Cardiac muscle cell (in vitro differentiated cells and primary cell): ENCODE measurements at places on chromosomes 7 and 10. TPM values are rescaled to one million over a fixed set of nuclear protein-coding genes. Genes with fewer than 3 reads are reported as not detected.

ANKRD22 gene
- not detected in 2 replicates for total RNA-seq

GRCh38 chr10:102266670-102267069 is 21.3 kb downstream of the GBF1 start:
- no peak for DNase-seq

- DNase-seq = no peak
These were observed 93.5 kb downstream of the CREM start for GRCh38 chr10:35219891-35220890.

DNA sequence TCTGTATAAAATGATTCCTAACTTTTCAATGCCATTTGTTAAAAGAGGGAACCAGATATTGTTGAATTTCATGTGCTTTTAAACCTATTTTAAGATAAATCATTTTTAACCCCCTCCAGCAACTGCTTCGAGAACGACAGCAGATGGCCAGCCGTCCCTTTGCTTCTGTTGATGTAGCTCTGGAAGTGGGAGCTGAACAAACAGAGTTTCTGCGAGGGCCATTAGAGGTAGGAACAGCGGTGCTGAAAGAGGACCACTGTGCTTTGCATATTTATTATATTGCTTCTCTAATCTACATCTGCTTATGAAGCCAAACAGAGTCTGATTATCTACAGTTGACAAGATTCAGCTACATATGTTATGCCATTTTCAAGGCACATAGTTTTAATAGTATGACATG is 545.9 kb downstream of the GFRA1 start:
- DNase-seq = no peak

VDAC2 gene
- total RNA-seq = 178 and 237 TPM in 2 replicates

FBXL13 gene
- 1.8 and 2.2 TPM in 2 replicates for total RNA-seq

DNA sequence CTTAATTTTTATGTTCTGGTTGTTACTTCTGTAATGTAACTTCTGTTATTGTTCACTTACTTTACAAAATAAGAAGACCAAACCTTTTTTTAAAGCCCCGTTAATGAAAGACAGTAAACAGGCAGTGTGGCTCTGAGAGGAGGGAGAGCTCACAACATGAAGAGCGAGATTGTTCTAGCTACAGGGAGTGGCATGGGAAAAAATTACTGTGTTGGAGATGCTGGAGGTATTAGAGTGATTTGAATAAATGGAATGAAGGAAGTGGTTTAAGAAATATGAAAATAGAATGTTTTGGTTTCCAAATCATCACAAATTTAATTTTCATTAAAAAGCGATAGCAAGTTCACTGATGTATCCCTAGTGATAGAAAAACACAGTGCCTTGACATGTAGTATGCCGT is 31.8 kb downstream of the REEP3 start:
- DNase-seq = no peak

- DNase-seq = no peak
These were observed 61.3 kb downstream of the GALNT17 start for GRCh38 chr7:71193099-71193810.

DNA sequence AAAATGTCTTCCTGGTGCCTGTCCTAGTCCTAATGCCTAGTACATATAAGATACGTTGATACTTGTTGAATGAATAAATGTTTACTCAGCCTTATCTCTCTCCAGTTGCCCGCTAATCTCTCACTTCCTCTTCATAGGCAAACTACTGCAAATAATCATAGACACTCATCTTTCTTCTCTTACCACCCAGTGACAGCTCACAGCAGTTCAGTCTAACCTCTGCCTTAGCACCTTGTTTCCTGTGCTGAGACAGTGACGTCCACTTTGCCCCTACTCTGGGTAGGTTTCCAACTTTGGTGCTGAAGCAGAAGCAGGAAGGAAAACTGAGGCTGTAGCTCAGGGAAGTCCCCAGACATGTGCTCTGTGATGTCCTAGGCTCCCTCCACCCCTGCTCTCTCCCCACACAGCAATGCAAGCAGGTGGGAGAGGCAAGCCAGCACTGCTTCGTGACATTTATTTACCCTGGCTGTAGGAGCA is 45.5 kb upstream of the RHOBTB1 start:
- DNase-seq = no peak

KMT2E gene
- 59.1 and 78.4 TPM in 2 replicates for total RNA-seq

JAKMIP3 gene
- 0.42 and 0.56 TPM in 2 replicates for total RNA-seq

DNA sequence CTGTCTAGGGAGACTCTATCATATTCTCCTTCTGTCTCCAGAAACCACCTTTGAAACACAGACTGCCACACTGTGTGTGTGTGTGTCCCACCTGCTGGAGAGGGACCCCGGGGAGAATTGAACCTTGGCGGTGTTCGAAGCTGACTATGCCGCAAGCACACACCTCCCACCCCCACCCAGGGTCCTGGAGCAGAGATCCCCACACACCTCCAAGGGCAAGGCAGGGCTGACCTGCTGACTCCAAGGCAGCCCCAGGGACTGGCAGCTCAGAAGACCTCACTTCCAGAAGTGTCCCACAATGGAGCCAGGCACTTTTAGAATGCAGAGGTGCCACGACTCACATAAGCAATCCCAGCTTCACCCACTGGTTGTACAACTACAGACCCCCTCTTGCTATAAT is 13.1 kb downstream of the DRGX start:
- no peak for DNase-seq

GRCh38 chr10:3295582-3296151 is 123.1 kb upstream of the PITRM1 start:
- DNase-seq = no peak

EBF3 gene
- total RNA-seq = 2.2 and 2.8 TPM in 2 replicates

DNA sequence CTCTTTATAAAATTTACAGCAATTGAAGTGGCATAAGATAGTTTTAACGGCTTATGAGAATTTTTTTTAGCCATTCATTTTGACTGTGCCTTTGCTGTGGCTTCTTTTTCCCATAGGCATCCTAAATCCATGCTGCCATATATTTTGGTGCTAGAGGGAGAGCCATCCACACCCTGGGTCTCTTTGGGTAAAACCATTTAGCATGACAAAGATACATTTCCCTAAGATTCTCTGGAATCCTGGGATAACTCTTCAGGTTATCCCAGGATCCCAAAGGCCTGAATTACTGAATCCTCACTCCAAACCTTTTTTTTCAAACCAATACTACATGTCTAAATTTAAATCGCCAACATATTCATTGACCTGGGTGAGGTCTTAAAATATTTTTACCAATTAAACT is 28.9 kb downstream of the DNAJC12 start:
- no peak for DNase-seq

GRCh38 chr7:19648791-19649190 is 60.0 kb downstream of the POLR1F start:
- no peak for DNase-seq

DNA sequence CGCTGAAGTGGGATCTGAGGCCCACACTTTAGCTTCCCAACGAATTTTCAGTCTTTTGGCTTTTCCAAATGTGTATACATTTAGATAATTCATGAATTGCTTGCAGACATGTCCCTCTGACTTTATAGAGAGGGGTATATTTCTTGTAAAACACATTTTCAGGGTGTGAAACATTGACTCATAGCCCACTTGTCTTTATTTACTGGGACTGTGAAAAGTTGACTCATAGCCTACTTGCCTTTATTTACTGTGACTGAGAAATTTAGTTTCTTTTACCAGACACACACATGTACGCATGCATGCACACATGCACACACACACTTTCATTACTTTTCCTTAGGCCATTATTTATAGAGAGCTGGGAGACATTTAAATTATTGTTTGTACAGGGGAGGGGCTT is 79.1 kb downstream of the VTI1A start:
- no peak for DNase-seq

DNA sequence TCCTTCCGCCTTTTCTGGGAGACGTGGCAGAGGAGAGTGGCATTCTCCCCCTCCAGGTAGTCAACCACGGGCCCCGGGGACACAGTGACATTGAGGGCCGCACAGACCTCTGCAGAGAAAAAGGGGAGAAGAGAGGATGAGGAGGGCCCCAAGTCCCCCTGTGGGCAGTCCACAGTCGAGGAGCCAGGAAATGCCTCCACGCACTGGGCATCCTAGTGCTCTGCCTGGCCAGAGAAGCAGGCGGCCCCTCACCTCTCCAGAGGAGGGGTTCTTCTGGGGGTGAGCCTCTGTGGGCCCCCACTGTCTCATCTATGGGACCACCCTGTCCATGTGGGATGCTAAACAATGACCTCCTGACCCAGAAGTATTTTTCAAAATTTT is 7.4 kb downstream of the VSTM4 start:
- DNase-seq = no peak

DNA sequence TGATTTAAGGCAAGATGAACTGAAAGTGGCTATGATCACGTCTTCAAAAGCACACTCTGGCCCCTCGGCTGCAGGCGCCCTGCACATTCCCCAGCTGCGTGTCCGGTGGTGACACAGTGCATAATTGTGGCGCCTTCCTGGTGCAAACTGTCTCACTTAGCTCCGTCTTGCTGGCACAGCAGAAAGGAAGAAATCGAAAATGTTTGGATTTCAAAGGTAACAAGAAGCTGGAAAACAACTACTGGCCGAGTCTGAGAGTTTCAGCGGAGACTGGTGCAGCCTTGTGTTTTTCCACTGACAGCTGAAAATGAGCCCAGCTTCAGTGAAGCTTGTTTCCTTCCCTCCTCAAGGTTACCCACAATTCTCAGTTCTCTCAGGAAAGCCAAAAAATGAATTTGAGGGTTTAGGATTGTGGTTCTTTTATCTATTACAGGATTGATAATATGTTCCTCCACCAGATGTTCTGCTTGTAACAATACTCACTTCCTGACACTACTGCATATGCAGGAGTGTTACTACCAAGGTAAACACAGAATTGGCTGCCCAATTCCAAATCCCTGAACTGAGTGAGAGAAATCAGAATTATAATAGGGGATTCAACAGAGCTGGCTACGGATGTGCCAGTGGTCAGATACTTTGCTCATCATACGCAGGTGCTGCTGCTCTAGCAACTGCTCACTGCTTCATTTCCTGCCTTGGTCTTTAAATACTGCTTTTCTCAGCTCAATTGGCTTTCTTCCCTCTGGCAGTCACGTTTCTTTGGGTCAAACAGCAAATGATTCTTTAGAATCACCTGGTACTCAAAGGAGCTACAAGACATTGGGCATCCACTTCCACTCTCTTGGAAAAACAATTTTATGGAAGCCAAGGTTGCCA is 63.7 kb downstream of the TRUB1 start:
- DNase-seq = no peak

PLEKHS1 gene
- total RNA-seq = not detected in 2 replicates

DNA sequence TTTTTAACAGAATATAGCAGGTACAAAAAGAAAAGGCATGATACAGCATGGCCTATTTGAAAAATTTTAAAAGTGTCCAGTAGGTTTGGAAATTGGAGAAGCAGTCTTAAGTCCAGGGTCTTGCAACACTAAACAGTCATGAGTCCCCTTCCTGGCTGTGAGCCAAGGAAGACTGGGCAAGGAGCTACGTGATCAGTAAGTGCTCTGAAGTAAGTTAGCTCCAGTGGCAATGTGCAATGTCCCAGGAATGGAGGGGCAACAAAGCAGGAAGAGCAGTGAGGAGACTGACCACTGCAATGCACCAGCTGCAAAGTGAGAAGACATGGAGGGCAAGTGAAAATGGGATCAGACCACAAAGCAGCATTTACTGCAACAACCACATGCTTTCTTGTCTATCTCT is 72.9 kb upstream of the GRID1 start:
- DNase-seq = peak; percentile 56

- DNase-seq = no peak
These were observed 16.4 kb downstream of the PALD1 start for GRCh38 chr10:70494966-70495365.
